Peyer's patch (tissue), 4 donors: ENCODE measurements at places on chromosomes 11 and 22. TPM values are rescaled to one million over a fixed set of nuclear protein-coding genes. Genes with fewer than 3 reads are reported as not detected.

P2RY6 gene
- 2.3 TPM for total RNA-seq

OR5I1 gene
- not detected for total RNA-seq

CHRNA10 gene
- 2.0 TPM for total RNA-seq

GNAZ gene
- total RNA-seq: 3.5 TPM

TXN2 gene
- 94.9 TPM for total RNA-seq

DNA sequence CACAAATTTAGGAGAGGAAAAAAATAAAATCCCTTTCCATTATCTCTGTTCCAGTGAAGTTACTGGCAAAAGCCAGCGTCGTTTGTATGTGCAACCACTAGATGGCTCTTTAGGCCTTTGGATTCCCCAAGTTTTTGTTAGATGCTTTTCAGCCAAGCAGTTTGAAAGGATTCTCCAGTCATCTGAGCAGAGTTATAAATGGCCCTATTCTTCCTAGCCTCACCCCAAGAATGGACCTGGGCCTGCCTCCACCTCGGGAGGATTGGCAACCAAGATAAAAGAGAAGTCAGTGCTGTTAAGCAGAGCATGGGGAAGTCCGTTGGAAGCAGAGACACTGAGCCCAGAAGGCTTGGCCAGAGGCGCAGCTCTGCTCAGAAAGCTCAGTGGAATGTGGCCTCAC, 15.4 kb downstream of the FAM181B start:
- H3K27me3 ChIP-seq: no peaks in the 10 kb centered on the region
- no peaks in the 10 kb centered on the region for H3K4me1 ChIP-seq
- H3K36me3 ChIP-seq: no peaks in the 10 kb centered on the region
- no peak for DNase-seq

GRCh38 chr11:106249617-106250239, 172.3 kb downstream of the AASDHPPT start:
- H3K36me3 ChIP-seq: no peaks in the 10 kb centered on the region
- no peak for DNase-seq
- no peaks in the 10 kb centered on the region for H3K27me3 ChIP-seq
- H3K4me3 ChIP-seq: no peak overlapping the region

GRCh38 chr11:122494221-122494620, 161.3 kb upstream of the UBASH3B start:
- no peak for DNase-seq
- H3K4me3 ChIP-seq: no peak overlapping the region
- H3K27me3 ChIP-seq: no peaks in the 10 kb centered on the region
- no peaks in the 10 kb centered on the region for H3K4me1 ChIP-seq
- H3K36me3 ChIP-seq: no peaks in the 10 kb centered on the region

GRCh38 chr11:92330114-92330513, 105.5 kb downstream of the FAT3 start:
- H3K4me1 ChIP-seq: no peaks in the 10 kb centered on the region
- no peaks in the 10 kb centered on the region for H3K27me3 ChIP-seq
- no peak for DNase-seq
- H3K27ac ChIP-seq: no peak overlapping the region

GRCh38 chr11:57539342-57539741, 1.9 kb downstream of the SMTNL1 start:
- no peaks in the 10 kb centered on the region for H3K27me3 ChIP-seq
- no peak overlapping the region for H3K4me3 ChIP-seq
- H3K27ac ChIP-seq: no peak overlapping the region

GRCh38 chr11:33940538-33940815, 48.6 kb upstream of the LMO2 start:
- no peak for DNase-seq
- no peak overlapping the region for H3K27ac ChIP-seq
- no peaks in the 10 kb centered on the region for H3K36me3 ChIP-seq
- no peaks in the 10 kb centered on the region for H3K4me1 ChIP-seq
- no peaks in the 10 kb centered on the region for H3K27me3 ChIP-seq
- no peak overlapping the region for H3K4me3 ChIP-seq

- no peaks in the 10 kb centered on the region for H3K36me3 ChIP-seq
- no peaks in the 10 kb centered on the region for H3K27me3 ChIP-seq
- no peak overlapping the region for H3K4me3 ChIP-seq
Observed at GRCh38 chr22:17871726-17872458, 97.6 kb upstream of the BID start.

GRCh38 chr11:106986673-106987072, 31.6 kb downstream of the GUCY1A2 start:
- H3K36me3 ChIP-seq: no peaks in the 10 kb centered on the region
- DNase-seq: no peak
- no peaks in the 10 kb centered on the region for H3K27me3 ChIP-seq
- no peaks in the 10 kb centered on the region for H3K4me1 ChIP-seq

GRCh38 chr11:48103621-48104567, 112.7 kb upstream of the OR4B1 start:
- no peaks in the 10 kb centered on the region for H3K36me3 ChIP-seq
- H3K27ac ChIP-seq: no peak overlapping the region
- H3K4me3 ChIP-seq: no peak overlapping the region

GRCh38 chr11:2928605-2929530, at the start of gene PHLDA2:
Gene PHLDA2 (minus strand): TSS chr11:2929420. CDS start chr11:2929364, 56 bp downstream.
- no peaks in the 10 kb centered on the region for H3K27me3 ChIP-seq
- peaks cover 10% of the 10 kb centered on the region for H3K4me1 ChIP-seq
- H3K36me3 ChIP-seq: no peaks in the 10 kb centered on the region
- peak; percentile 52 for DNase-seq
- peak within 1 kb of the TSS; percentile 58 for H3K27ac ChIP-seq

DNA sequence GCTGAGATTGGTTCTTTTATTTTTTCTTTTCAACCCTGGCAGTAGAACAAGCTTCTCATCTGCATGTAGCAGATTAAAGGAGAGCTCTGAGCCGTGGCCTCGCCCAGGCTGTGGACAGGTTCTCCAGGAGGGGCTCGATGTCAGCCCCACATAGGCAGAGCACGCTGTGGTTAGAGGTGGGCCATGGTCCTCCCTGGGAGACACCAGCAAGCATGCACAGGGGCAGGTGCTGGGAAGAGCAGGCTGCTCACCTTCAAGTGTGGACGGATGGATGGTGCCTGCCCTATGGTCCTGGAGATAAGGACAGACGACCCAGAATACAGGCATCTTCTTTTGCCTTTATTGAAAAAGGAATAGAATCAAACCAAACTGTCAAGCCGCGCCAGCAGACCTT, 634.8 kb downstream of the BRD1 start:
- no peak for DNase-seq
- H3K4me1 ChIP-seq: no peaks in the 10 kb centered on the region
- no peaks in the 10 kb centered on the region for H3K36me3 ChIP-seq
- H3K4me3 ChIP-seq: no peak overlapping the region
- H3K27me3 ChIP-seq: no peaks in the 10 kb centered on the region
- H3K27ac ChIP-seq: no peak overlapping the region

- no peak overlapping the region for H3K4me3 ChIP-seq
- no peaks in the 10 kb centered on the region for H3K4me1 ChIP-seq
Observed at GRCh38 chr22:31323578-31324550, 22.3 kb downstream of the PATZ1 start.
